ENCODE measurements at places on chromosomes 16 and 17.

DNA sequence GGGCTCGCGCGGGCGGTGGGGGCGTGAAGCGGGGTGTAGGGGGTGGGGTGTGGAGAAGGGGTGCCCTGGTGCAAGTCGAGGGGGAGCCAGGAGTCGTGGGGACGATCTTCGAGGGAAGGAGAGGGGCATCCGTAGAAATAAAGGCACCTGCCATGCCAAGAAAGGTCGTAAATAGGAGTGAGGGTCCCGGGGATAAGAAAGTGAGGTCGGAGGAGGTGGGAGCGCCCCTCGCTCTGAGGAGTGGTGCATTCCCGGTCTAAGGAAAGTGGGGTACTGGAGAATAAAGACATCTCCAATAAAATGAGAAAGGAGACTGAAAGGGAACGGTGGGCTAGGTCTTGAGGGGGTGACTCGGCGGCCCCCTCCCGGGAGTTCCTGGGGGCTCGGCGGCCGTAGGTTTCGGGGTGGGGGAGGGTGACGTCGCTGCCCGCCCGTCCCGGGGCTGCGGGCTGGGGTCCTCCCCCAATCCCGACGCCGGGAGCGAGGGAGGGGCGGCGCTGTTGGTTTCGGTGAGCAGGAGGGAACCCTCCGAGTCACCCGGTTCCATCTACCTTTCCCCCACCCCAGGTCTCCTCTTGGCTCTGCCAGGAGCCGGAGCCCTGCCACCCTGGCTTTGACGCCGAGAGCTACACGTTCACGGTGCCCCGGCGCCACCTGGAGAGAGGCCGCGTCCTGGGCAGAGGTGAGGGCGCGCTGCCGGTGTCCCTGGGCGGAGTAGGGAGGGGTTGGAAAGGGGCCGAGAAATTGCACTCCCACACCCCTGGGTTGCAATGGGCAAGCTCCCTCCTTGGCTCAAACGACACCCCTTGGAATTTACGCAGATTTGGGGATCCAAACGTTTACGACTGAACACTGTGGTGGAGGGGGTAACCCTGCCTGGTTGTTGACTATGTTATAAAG is 888 bp downstream of the CDH1 start:
- no peak for DNase-seq

GRCh38 chr17:10944819-10945218 is 106.9 kb upstream of the PIRT start:
- no peak for DNase-seq

DNA sequence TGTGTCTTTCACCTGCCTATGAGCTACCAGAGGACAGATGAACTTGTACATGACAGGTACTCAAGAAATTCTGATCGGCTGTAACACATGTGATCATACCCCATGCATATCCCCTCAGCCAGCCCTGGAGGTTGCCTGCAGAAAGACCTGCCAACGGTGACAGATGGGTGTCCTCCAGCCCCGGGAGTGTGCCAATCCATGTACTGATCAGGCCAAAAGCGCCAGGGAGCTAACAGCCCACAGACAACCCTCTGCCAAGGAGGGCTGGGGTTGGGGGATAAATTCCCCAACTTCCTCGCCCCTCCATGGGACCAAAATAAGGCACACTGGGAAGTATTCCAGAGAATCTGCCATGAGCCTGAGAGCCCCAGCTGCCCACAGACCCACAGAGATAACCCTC is 189.4 kb downstream of the CCT6B start:
- DNase-seq, result no peak

GRCh38 chr16:52002026-52002425 is 544.9 kb downstream of the TOX3 start:
- DNase-seq, result no peak

GRCh38 chr17:37359682-37360188 is 16.1 kb upstream of the C17orf78 start:
- no peak for DNase-seq

DNA sequence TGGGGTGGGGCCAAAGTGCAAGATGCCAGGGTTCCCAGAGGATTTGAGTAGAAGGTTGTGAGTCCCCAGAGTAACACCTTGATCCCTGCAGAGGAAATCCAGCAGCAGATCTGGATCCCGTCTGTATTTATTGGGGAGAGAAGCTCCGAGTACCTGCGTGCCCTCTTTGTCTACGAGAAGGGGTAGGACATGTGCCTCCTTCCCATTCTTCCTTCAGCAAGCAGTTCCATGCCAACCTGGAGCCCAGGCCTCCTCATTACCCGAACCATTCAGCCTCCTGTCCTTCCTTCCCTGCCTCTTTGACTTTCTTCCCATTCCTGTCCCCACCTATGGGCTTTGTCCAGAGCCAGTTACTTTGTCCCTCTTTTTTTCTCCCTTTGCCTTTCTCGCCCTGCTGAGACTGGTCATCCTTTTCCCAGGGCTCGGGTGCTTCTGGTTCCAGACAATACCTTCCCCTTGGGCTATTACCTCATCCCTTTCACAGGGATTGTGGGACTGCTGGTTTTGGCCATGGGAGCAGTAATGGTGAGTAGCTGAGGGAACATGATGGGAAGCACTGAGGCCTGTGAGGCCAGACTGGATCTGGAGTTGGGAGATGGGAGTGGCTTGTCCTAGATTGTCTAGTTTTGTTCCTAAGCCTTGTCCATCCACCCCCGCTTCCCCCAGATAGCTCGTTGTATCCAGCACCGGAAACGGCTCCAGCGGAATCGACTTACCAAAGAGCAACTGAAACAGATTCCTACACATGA is 2.9 kb downstream of the RNF167 start:
- DNase-seq, result no peak

DNA sequence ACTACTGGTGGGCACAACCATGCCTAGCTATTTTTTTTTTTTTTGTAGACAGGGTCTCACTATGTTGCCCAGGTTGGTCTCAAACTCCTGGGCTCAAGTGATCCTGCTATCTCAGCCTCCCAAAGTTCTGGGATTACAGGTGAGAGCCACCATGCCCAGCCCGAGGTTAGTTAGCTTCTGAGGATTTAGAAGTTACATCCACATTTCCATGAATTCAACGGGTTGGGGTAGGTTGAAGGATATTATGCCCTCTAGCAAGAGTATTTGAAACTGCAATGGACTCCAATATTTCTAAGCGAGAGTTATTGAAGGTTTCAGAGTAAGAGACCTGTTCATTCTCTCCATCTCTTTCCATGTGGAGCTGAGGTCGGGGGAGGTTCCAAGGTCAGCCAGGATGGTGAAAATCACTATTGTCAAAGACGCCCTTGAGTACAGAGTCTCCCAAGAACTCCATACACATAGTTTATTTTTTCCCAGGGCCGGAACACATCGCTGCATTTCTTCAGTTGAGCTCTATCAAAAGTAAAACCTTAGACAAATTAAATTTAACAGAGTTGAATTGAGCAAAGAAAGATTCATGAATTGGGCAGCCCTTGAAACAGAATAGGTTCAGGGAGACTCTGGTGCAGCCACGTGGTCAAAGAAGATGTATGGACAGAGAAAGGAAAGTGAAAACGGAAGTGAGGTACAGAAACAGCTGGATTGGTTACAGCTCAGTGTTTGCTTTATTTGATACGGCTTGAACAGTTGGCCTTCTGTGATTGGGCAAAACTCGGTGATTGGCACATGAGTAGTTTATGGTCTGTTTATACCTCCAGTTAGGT is 19.0 kb upstream of the ITPRIPL2 start:
- DNase-seq, result no peak

- DNase-seq, result no peak
Observed at GRCh38 chr17:2580661-2581060, 12.8 kb upstream of the PAFAH1B1 start.

GRCh38 chr17:14301279-14302090 is 604 bp downstream of the HS3ST3B1 start:
- DNase-seq, result no peak

DNA sequence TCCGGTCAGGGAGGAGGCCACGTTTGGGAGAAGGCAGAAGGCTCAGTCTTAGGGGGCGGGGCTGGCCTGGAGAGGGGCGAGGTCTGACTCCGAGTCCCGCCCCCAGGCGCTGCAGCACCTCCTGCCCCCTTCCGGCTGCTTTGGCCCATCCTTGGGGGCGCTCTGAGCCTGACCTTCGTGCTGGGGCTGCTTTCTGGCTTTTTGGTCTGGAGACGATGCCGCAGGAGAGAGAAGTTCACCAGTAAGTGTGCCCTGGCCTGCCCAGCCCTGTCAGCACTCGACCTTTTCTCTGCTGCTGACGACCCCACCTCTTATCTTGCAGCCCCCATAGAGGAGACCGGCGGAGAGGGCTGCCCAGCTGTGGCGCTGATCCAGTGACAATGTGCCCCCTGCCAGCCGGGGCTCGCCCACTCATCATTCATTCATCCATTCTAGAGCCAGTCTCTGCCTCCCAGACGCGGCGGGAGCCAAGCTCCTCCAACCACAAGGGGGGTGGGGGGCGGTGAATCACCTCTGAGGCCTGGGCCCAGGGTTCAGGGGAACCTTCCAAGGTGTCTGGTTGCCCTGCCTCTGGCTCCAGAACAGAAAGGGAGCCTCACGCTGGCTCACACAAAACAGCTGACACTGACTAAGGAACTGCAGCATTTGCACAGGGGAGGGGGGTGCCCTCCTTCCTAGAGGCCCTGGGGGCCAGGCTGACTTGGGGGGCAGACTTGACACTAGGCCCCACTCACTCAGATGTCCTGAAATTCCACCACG is 1.5 kb downstream of the TNFRSF12A start:
- DNase-seq, result peak; percentile 54

GRCh38 chr17:50205963-50206505 is 4.6 kb upstream of the COL1A1 start:
- DNase-seq, result no peak

DNA sequence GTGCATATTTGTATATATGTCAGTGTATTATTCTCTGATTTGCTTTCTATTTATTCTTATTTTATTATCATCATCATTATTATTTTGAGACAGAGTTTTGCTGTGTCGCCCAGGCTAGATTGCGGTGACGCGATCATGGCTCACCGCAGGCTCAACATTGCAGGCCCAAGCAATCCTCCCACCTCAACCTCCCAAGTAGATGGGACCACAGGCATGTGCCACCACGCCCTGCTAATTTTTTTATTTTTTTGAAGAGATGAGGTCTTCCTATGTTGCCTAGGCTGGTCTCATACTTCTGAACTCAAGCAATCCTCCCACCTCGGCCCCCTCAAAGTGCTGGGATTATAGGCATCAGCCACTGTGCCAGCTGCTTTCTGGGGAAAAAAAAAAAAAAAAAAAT is 8.4 kb upstream of the ARHGAP17 start:
- DNase-seq, result no peak
